NT2/D1 (cell line): ENCODE measurements at places on chromosomes 3 and 15.

GRCh38 chr3:158384019-158384418, 187.0 kb upstream of the MLF1 start:
- DNase-seq: no peak

DNA sequence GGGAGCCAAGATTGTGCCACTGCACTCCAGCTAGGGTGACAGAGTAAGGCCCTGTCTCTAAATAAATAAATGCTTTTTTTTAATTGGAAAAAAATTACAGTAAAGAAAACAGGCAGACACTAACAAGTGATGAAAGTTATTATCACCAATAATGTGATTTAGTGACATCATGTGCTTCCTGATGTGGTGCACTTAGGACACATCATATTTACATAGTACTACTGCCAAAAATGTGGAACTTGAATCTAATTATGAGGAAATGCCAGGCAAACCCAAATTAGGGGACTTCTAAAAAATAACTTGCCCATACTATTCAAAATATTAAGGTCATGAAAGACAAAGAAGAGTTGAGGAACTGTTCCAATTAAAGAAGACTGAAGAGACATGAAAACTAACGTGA, 30.8 kb downstream of the MAP4 start:
- DNase-seq: no peak

- no peak for DNase-seq
Measured at GRCh38 chr3:48999085-48999858, 7.9 kb upstream of the WDR6 start.

GRCh38 chr3:86658876-86659275, 332.1 kb downstream of the VGLL3 start:
- no peak for DNase-seq

DNA sequence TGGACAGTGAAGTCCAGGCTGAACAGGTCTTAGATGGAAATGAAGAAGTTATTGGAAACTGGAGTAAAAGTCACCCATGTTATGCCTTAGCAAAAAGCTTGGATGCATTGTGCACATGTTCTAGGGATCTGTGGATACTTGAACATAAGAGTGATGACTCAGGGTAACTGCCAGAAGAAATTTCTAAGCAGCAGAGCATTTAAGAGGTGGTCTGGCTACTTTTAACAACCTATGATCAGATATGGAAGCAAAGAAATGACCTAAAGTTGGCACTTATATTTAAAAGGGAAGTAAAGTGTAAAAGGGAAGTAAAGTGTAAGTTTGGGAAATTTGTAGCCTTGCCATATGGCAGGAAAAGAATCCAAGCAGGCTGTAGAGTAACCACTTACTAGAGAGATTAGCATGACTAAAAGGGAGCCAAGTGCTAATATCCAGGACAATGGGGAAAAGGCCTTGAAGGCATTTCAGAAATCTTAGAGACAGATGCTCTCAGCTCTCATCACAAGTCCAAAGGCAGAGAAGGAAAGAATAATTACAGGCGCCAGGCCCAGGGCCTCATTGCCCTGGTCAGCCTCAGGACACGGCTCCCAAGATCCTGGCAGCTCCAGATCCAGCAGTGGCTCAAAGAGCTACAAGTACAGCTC, 73.9 kb upstream of the KCNH8 start:
- DNase-seq: peak; percentile 84

GRCh38 chr3:16186086-16186485, 11.6 kb downstream of the GALNT15 start:
- DNase-seq: no peak

DNA sequence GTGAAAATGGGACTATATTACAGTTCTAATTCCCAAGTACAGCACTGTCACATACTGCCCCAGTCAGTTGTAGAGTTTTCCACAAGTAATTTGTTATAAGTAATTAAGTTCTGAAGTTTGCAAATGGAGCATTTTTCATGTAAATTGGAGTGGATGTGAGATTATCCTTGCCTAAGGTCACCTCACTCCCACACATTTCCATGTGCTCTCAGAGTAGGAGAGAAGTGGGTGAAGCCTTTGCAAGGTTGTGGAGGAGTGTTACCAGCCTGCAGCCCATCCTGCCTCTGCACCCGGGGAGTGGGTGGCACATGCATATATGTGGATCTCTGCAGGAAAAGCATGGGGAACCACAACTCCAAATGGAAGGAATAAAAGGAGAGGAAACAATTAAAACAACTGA, 169.8 kb downstream of the CD47 start:
- no peak for DNase-seq

GRCh38 chr15:69535101-69535638, 82.6 kb downstream of the RPLP1 start:
- no peak for DNase-seq

GRCh38 chr3:14614862-14615261, 36.7 kb upstream of the CCDC174 start:
- DNase-seq: no peak
